ENCODE measurements at places on chromosomes 12 and 14. TPM values are rescaled to one million over a fixed set of nuclear protein-coding genes. Genes with fewer than 3 reads are reported as not detected.

Gene CLEC6A
- total RNA-seq = not detected

- DNase-seq = peak; percentile 88
Measured at GRCh38 chr12:129911428-129912049, 7.7 kb upstream of the TMEM132D start.

Gene GPR84
- total RNA-seq = not detected

DNA sequence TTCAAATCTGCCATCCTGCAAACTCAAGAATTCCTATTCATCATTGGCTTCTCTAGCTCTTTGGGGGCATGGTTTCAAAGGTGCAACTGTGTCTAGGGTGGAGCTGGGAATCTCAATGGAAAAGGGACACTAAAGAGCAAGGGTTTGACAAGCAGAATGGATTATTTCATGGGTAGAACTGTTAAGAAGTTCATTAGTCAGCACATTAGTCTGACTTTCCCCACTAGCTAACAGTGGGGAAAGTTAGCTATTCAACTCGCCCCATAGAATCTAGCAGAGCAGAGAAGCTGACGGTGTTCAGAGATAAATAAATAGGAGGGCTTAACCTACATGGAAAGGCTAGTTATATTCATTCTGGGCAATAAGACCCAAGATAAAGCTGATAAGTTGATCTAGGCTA, 153.9 kb downstream of the EMP1 start:
- no peak for DNase-seq

Gene PLEKHH1
- 17.6 TPM for total RNA-seq

DNA sequence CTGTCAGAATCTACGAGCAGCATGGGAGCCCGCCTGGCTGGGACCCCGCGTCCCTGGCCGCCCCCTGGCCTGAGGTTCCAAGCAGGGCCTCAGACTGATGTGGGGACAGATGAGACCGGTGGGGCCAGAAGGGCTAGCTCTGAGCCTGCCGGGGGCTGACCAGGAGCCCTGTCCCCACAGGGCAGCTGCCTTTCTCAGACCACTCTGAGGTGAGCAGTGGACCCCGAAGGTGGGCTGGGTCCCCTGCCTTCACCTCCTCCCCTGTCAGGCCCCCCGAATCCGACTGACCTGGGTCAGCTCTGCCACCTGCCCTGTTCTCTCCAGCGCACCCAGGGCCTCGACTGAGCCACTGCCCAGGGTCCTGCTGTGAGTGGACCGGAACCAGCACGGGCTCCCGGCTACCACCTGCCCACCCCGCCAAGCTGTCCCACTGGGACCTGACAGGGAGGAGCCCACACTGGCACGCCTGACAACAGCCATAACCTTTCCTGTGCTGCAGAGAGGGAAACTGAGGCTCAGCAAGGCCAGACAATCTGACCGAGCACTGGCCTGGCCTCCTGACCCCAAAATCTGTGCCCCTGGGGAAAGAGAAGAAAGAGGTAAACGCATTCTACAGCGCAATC, 29.7 kb upstream of the TMEM179 start:
- no peak for DNase-seq

Gene FCF1
- total RNA-seq = 41.7 TPM

GRCh38 chr12:66668311-66668710, 10.6 kb downstream of the GRIP1 start:
- DNase-seq = no peak

- DNase-seq = no peak
Measured at GRCh38 chr12:47736877-47737676, 11.8 kb upstream of the ENDOU start.

Gene NRIP2
- total RNA-seq = 0.65 TPM

Gene IAPP
- 0.15 TPM for total RNA-seq

GRCh38 chr12:111741235-111741812, 25.4 kb upstream of the ALDH2 start:
- no peak for DNase-seq

- DNase-seq = no peak
Measured at GRCh38 chr14:92690171-92691011, 58.0 kb downstream of the LGMN start.

GRCh38 chr12:25271486-25272098, 20.9 kb upstream of the KRAS start:
- DNase-seq = no peak

DNA sequence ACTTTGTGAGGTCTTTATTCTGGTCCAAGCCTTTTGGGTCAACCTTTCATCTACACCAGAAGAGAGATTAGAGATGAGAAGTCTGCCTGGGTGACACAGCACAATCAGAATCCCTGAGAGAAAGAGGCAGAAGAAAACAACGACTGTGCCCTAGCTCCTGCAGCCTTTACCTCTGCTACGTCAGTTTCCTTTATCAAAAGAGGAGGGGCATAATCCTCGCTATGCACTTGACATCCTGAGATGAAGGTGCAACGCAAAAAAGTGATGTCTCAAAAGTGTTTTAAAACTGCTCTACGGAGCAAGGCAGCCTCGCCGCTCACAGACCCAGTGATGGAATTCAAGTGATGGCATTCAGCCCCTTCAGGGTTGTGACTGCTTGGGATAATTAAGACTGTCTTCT, 21.7 kb downstream of the ZDHHC22 start:
- DNase-seq = no peak

DNA sequence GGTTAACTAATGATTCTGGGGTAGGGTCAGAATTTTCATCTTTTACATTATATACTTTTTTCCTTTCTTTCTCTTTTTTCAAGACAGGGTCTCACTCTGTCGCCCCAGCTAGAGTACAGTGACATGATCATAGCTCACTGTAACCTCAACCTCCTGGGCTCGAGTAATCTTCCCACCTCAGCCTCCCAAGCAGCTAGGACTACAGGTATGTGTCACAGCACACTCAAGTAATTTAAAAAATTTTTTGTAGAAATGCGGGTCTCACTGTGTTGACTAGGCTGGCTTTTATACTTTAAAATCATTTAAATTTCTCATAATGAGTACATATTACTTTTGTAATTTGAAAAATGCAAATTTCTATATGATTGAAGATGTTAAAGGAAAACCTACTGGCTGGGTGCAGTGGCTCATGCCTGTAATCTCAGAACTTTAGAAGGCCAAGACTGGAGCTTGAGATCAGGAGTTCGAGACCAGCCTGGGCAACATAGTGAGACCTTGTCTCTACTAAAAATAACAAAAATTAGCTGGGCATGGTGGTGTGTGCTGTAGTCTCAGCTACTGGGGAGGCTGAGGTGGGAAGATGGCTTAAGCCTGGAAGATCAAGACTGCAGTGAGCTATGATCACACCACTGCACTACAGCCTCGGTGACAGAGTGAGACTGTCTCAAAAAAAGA, 25.7 kb downstream of the R3HDM2 start:
- no peak for DNase-seq

Gene HOXC11
- not detected for total RNA-seq

DNA sequence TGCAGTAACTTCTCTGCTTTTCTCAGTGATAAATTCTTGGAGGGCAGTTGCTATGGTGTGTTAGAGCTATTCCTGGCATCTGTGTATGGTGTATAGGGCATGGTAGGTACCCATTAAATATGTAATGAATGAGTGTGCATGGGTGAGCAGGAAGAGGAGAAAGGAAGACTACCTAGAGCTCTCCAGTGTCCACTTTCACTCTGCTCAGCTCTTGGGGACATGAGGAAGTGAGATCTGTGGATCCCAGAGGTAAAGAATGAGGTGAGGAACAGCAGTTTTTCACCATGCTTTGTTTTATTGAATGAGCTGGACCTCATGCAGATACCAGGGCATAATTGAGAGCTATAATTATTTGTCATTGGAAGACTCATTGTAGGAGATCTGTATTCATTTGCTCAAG, 444.8 kb upstream of the RGS6 start:
- no peak for DNase-seq

Gene SERPINA4
- not detected for total RNA-seq

Gene TEX22
- total RNA-seq = not detected

Gene NRDE2
- 10.2 TPM for total RNA-seq

Gene SLC38A4
- 2.5 TPM for total RNA-seq

Gene MANSC1
- total RNA-seq = 6.2 TPM

Gene LRP1-AS
- not detected for total RNA-seq

Gene ACSM4
- not detected for total RNA-seq

Gene MMP19
- 0.13 TPM for total RNA-seq

DNA sequence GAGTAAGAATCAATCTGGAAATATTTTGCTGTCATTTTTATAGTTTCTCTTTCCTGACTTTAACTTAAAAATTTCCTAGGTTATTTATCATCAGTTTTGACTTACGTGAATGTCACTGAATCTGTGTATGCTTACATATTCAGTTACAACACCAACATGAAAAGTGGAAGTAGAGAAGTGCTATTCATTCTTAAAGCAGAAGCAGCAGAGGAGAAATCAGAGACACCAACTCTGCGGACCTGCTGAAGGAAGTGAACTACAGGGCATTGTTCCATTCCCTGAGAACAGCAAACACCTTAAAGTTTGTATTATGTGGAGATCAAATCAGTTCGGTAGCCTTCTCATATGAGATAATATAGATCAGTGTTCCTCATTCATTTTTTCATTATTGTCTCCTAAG, 34.1 kb downstream of the RAD51B start:
- no peak for DNase-seq

Gene SIX4
- 28.8 TPM for total RNA-seq

DNA sequence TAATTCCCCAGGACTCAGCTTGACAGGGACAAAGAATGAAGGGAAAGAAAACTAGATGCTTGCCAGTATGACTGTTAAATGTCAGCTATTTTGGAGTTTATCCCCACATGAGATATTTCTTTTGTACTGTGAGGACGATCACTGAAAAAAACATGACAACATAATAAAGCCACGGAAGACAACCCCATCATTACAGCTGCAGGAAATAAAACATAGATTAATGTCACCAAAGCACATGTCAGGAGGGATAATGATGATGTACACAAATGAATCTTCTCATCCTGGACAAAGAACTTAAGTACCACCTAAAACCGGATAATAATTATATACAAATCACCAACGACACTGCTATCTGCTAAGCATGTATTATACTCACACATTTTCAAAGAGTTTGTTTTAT, 84.6 kb upstream of the GRIP1 start:
- no peak for DNase-seq

Gene IL23A
- 0.31 TPM for total RNA-seq

Gene NID2
- total RNA-seq = 22.0 TPM

GRCh38 chr12:77788231-77789168, 42.2 kb upstream of the NAV3 start:
- DNase-seq = no peak

DNA sequence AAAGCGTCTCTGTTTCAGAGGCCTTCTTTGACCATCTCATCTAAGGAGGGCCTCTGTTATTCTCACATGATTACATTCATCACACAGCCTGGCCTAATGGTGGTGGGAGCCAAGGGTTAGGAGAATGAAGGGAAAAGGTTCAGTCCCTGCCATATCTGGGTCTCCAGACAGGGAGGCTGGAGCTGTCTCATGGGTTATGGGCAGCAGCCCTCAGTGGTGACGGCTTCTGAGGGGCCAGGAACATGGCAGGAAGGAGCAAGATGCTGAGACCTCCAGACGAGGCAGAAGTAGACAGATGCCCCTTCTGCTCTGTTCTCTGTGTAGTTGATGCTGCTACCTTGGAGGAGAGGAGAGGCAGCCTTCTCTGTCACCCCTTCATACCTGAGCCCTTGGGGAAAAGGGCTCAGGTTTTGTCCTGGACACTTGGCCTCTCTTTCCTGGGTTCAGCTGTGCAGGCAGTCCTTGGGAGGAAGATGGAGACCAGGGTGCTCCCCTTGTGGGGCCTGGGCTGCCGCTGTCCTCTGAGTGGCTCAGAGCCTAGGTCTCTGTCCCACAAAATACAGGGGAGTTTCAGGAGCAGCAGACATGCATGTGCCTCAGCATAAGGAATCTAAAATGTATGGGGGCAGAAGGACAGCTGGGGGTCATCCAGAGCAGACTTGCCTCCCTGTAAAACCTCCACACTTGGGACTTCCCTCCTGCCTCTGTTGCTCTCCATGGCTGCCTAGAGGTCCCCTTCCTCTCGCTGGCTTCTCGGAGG, 3.6 kb downstream of the IFI27L2 start:
- no peak for DNase-seq

DNA sequence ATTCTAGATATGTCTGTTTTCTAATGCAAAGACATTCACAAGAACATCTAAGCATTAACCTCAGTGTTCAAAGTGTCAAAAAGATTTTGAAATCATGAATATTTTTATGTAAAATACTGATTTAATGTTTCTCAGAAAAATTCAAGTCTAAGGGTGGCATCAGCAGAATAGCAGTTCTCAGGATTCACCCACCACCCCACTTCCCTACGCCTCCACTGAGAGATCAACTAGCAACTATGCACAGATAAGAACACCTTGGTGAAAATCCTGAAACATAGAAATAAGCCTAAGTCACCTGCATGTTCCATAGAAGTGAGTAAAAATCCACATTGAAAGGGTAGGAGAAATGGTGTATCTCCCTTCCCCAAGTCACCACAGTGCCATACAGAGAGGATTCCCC, 40.9 kb upstream of the RHOJ start:
- no peak for DNase-seq

GRCh38 chr12:128789356-128789929, 34.3 kb downstream of the SLC15A4 start:
- DNase-seq = no peak

GRCh38 chr14:72444701-72445100, 449.2 kb downstream of the DPF3 start:
- DNase-seq = no peak

GRCh38 chr14:78764645-78765044, 594.5 kb downstream of the NRXN3 start:
- DNase-seq = peak; percentile 4

DNA sequence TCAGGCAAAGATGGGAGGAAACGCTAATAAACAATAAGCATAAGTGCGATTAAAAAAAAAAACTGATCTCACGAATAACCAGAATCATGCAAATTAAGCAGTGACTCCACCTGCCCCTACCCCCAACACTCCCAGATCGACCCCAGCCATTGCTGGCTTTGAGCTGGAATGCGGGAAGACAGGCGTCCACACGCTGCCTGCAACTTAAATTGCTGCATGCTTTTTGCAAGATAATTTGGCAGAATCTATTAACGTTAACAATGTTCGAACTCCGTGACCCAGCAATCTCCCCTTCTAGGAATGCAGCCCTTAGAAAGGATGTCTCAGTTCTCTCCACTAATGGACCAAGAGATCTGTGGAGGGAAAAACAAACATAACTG, 935 bp upstream of the CKB start:
- no peak for DNase-seq

GRCh38 chr14:99596071-99596627, 7.9 kb downstream of the CCDC85C start:
- DNase-seq = no peak

GRCh38 chr14:50955373-50956043, 11.2 kb upstream of the PYGL start:
- peak; percentile 23 for DNase-seq

Measured in neural progenitor cell (in vitro differentiated cells).